ENCODE measurements at places on chromosomes 2 and 18.

- DNase-seq, result peak; percentile 83
Observed at GRCh38 chr2:176122052-176122682, 352 bp upstream of the HOXD9 start.

DNA sequence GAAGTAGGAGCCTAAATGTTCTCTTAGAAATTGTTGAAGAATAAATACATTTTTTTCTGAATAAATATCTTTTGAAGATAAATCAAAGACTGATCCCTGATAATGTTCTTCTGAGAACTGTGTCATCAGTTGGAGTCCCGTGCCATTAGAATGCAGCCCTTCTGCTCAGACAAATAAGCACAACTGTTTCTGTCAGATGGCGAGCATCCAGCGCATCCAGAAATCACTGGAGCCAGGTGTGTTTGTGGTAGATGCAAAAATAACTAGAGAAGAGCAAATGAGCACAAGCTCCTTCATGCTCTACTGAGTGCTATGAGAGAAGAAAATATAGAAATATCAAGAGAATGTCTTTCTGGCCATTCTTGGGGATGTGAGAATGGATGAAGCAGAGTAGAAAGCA is 573.7 kb downstream of the THSD7B start:
- DNase-seq, result no peak

DNA sequence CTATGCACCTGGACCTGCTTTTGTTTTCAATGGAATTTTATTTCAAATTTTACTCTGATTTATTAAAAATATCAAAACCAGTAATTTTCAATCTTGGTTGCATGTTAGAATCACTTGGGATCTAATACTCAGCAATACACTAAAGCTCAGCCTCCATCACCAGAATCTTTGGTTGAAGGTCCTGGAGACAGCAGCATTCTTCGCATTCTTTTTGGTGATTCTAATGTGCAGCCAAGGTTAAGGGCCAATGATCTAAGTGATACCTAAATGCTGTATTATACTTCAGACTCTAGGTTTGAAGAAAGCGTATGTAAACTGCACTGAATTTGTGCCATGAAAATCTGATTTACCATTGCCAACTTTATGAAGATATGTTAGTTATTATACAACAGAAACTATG is 493.1 kb downstream of the XIRP2 start:
- DNase-seq, result no peak

- no peak for DNase-seq
Observed at GRCh38 chr18:5444847-5445246, 99.0 kb downstream of the EPB41L3 start.

DNA sequence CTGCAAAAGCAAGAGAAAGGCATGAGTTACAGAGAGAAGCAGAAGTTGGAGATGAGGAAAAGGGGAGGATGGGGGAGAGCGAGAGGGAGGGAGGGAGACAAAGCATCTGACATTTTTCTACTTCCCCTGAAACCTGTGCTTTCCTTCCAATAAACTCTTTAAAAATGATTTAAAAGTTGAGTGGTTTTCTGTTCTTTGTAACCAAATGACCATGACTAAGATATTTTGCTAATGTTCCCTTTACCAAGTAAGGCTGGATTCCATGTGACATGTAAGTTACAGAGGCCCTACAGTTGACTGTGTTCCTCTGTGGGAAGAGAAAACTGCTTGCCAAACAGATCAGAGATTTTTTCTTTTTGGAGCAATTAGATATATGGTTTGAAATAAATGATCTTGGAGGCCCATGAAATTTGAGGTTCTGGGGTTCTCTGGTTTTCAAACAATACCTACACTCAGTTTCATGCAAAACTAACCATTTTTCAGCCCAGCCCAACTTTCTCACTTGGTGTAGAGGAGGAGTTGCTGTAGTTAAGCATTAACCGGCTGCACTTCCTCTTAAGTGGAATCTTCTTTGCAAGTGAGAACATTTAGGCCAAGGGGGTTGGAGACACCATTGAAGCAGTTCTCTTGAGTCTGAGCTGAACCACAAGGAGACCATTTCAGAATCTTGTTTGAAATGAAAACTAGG is 34.5 kb downstream of the INSIG2 start:
- peak; percentile 73 for DNase-seq

DNA sequence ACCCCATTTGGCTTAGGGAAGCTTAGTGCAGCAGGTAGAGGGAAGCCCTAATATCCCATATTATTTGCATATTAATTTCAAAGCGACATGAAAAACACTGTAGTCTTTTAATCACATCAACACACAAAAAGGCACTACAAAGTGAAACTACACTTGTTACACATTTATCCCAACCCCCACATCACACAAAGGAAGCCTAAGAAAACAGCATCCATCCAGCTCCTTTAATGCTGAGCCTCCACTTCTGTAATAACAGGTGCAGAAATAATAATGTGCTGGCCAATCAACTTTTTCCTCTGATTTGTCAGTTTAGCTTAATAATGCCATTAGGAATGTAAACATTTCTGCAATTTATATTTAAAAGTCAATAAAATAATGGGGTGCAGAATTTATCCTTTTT is 274.0 kb downstream of the TCF4 start:
- no peak for DNase-seq

DNA sequence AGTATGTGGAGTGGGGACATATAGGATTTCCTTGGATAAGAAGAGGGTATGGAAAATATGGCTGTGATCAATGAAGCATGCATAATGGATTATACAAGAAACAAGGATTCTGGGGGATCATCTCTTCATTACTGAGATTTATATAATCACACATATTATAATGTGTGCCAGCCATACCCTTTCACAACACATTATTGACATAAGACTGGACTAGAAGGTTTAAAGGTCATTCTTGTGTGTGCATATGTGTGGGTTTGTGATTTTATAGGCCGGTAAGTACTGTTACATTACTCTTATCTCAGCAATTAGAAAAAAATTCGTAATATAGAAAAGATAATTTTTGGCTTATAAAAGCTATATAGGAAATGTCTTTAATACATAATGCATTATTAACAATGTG is 62.2 kb upstream of the DCC start:
- DNase-seq, result no peak

DNA sequence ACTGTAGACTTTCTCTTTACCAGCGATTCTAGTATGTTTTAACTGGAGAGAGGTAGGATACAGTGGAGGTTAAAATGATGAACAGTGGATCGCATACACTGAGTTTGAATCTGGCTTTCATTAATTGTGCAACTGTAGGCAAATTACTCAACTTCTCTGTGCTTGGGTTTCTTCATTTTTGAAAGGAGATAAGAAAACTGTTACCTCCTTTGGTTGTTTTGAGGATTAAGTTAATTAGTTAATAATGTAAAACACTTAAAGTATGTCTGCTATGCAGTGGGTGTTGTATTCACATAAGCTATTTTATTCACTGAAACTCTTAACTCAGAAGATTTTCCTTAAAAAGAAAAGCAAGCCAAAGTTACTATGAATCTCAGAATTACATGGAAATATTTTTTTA is 111.8 kb upstream of the CYP20A1 start:
- DNase-seq, result no peak

GRCh38 chr2:163345795-163346573 is 389.8 kb downstream of the FIGN start:
- DNase-seq, result peak; percentile 77

DNA sequence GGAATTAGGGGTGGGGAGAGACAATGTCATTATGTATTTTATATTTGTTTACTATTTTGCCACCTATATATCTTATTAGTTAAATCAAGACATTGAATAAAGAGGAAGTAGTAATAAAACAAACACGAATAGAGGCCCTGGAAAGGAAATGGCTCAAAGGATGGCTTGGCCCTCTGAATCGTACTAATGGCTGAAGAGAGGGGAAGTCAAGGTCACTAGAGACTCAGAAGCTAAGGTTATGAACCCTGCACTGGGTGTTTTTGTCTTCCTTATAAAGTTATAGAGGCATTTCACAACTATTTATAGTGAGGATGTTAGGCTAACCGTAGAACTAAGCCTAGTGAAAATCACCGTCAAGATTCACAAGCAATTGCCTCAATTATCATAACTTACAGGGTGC is 685.9 kb downstream of the ARHGAP15 start:
- DNase-seq, result no peak

- no peak for DNase-seq
Observed at GRCh38 chr2:43326101-43326825, 99.9 kb upstream of the ZFP36L2 start.

GRCh38 chr2:154911729-154912128 is 213.2 kb downstream of the KCNJ3 start:
- DNase-seq, result no peak

DNA sequence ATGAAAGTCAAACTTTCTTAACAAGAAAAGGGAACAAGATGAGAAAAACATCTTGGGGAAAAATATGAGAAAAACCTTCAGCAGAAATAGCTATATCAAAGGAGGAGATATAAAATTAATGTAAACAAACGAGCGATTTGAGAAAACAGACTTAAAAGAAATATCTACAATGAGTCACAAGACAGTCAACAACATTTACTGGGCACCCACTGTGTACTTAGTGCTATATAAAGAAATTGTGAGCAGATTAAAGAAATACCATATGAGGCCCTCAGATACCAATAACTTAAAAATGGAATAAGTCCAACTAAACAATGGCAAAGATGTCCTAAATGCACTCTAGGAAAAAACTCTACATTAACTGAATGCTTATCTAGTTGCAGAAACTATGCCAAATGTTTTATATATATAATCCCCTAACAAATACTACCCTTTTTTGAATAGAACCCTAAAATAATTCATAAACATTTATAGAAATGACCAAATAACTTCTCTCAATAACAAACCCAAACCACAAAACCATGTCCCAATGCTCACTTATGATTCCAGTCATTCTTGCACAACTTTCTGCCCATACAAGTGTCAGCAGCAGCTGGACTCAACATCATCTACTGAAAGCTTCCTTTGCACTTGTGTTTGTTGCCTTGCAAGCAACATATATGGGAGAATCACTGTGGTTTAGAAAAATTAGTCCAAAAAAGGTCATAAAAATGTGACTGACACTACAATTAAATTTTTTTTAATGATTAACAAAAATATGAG is 83.5 kb downstream of the COBLL1 start:
- no peak for DNase-seq

DNA sequence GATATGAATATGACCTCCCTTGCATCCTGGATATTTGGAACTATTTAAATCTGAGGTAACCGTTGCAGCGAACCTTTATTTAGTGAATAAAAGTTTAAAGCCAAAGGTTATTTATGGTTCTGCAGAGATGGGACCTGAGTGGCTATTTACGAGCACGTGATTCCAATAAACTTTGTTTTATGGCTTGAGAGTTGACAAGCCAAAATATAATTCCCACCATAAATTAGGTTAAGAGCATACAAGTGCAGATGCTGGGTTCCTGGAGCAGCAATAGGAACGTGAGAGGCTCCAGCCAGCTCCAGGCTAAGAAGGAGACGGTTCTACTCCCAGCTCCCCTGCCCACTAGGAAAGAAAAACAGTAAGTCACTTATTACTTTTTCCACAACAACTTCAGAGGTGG is 5.2 kb upstream of the HOXD4 start:
- DNase-seq, result no peak

DNA sequence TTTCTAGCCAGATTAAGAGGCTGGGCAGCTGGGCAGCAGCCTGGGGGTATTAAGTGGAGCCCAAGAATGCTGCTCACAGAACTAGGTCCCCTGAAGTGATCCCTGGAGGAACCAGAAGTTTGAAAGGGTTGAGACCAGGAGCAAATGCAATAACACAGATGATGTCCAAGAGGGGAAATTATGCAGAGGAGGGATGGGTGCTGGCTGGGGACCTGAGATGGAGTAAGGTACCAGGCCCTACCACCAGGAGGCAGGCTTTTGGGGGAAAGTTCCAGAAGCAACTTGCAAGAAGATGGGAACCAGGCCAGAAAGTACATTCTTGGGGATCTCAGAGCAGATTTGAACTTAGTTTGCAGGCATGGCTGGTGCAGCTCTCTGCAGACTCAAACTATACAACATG is 175.1 kb downstream of the NCK2 start:
- DNase-seq, result no peak

- no peak for DNase-seq
Observed at GRCh38 chr2:217954971-217955740, 47.6 kb downstream of the TNS1 start.

DNA sequence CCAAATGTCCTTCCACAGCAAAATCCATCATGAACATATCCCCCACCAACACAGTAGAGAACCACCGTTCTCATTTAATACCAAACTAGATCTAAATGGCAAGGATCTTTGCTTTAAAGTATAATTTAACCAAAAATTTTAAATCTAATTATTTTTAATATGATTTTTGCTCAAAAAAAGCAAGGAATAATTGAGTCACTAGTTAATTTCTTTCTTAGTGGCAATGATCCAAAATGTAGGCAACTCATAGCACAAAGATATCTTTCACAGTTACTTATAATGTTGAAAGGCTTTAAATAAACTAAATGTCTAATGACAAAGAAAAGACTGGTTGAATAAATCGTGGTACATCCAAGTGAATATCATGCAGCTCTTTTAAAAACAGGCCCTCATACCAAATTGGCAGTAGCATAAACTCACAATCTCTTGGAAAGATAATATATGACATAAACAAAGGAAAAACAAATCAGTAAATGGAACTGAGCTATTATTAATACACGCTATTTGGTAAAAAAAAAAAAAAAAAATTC is 20.3 kb downstream of the PTPN2 start:
- DNase-seq, result no peak

GRCh38 chr2:162967147-162967546 is 128.6 kb upstream of the KCNH7 start:
- no peak for DNase-seq

DNA sequence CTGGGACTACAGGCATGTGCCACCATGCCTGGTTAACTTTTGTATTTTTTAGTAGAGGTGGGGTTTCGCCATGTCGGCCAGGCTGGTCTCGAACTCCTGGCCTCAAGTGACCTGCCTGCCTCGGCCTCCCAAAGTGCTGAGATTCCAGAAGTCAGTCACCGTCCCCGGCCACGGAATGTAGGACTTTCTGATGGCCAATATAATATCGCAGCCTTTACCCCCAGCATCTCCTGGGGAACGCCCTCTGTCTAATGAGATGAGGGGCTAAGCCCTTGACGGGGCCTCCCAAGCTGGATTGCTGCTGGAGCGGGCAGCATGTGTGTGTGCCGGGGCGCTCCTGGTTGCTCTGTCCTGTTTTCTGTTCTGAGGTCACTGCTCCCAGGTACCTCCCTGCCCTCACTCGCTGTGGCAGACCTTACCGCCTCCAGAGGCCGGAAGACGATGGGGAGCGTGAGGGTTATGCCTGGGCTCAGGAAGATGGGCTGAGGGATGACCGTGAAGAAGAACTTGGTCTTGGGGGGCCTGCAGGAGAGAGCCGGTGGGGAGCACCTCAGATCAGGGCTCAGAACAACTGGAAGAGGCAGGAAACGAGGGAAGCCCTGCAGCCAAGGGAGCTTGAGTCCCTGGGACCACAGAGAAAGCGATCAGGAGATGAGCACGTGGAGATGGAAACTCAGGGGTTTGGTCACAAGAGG is 9.1 kb downstream of the CFAP65 start:
- DNase-seq, result no peak
